AG10803 (cell line): ENCODE measurements at places on chromosomes 5 and 9.

DNA sequence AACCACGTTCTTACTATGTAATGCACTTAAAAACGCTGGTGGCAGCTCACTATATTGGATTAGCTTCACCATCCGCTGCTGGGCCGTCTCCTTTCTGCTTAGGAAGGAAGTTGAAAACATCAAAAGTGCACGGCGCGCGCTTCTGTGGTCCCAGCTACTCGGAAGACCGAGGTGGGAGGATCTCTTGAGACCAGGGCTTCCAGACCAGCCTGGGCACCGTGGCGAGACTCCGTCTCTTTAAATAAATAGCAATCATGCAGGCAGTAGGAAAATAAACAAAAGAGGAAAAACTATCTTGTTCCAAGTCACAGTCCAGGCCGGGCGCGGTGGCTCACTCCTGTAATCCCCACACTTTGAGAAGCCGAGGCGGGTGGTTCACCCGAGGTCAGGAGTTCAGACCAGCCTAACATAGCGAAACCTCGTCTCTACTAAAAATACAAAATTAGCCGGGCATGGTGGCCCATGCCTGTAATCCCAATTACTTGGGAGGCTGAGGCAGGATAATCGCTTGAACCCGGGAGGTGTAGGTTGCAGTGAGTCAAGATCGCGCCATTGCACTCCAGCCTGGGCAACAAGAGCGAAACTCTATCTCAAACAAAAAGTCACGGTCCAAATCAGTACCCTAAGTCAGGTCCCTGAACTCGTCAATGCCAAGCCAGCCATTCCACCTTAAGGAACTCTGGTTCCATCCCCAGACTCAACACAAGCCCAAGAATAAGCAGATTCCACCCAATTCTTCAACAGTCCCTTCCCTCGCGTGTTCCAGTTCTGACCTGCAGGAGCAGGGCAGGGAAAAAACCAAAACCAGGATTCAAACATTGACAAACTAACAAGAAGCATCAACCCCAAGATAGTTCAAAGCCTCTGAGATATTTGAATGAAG is 1.0 kb upstream of the GOLGA1 start:
- peak; percentile 51 for DNase-seq

- peak; percentile 50 for DNase-seq
These were observed 128.7 kb upstream of the OTULINL start for GRCh38 chr5:14452685-14453454.

GRCh38 chr5:8811581-8811980 is 734.3 kb downstream of the SEMA5A start:
- DNase-seq: no peak

DNA sequence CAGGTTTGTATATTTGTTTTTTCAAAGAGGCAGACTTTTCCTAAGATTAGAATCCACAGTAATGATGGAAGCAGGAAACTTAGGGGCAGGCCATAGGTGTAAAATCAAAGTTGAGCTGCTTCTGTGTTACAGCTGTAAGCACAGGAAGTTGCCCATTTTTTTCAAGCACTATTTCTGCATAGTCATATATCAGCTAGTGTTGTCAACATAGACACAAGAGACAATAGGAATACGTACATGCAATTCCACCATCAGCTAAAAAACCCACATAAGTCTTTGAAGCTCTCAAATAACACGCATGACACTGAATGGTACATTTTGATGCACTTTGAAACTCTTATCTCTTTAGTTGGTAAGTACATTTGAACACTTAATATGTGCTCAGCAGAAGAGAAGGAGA is 20.2 kb upstream of the SMIM15 start:
- no peak for DNase-seq

DNA sequence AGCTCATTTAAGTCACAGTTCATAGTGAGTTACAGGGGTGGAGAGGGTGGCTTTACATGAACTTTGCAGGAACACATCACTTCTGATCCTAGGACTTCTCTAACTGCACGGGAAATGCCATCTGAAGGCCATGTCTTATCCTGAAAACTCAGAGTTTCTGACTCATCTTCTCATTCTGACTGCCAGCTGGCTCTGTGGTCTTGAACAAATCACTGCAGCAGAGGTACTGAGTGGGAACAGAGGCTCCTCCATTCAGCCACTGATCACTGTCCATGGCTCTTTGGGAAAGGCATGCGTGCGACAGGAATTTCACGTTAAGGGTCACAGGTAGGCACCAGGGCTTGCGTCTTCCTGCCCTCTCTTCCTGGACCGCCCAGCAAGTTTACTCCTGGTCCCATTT is 114.6 kb upstream of the LRRTM2 start:
- DNase-seq: peak; percentile 68

DNA sequence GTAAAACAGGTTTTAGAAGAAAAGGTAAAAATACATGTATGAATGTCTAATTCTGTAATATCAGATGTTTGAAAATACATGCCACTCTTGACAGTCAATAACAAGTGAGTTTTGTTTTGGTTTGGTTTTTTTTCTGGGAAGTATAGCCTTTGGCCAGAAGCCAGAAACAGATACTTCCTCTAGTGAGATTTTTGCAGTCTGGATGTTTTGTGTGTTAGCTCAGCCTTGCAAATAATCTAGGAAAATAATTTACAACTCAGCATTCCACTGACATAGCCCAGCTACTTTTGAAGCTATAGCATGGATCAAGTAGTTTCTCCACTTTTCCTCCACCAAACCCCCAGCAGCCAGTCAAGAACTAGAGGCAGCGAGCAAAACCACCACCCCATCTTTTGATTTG is 56.7 kb downstream of the SLC1A1 start:
- DNase-seq: peak; percentile 52

DNA sequence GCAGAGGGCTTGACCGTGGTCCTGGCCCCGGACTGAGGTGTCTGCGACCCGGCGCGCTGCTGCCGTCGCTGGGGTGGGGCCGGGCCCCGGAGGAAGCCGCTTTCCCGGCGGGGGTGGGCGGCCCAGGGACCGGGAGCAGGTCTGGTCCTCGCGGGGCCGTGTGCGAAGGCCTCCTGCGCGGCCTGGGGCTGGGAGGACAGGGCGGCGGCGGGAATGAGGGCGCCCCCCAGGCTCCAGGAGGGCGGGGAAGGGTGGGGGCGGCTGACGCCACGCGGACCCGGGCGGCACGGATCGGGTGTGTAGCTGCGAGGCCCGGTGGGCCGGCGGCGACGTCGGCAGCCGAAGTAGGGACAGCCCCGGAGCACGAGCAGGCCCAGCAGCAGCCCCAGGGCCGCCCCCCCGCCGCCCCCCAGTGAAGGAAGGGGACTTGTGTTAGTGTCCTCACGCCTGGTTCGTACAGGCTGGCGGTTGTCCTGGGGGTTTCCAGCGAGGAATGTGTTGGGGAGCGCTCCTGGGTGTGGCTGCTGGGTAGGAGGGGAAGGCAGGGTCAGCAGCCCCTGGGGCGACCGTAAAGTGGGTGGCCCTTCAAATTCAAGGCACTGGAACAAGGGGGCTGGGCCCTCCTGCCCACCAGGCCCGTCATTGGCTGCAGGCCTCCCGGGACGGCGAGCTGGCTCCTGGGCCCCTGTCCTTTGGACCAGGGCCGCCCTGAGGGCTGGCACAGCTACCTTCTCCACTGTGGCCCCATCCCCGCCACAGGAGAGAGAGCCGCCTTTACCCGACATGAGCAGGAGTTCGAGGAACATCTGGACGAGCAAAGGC is 597 bp upstream of the TMEM250 start:
- peak; percentile 54 for DNase-seq
